ENCODE measurements at places on chromosomes 1 and 21. TPM values are rescaled to one million over a fixed set of nuclear protein-coding genes. Genes with fewer than 3 reads are reported as not detected.
A peak's percentile ranks its signal among the peaks of the same experiment; 100 is the strongest.

GRCh38 chr1:22112554-22112953 is 30.3 kb downstream of the WNT4 start:
- DNase-seq, result peak; percentile 28

The PGLYRP3 gene
- not detected for total RNA-seq

The INTS11 gene
- total RNA-seq, result 140 TPM

DNA sequence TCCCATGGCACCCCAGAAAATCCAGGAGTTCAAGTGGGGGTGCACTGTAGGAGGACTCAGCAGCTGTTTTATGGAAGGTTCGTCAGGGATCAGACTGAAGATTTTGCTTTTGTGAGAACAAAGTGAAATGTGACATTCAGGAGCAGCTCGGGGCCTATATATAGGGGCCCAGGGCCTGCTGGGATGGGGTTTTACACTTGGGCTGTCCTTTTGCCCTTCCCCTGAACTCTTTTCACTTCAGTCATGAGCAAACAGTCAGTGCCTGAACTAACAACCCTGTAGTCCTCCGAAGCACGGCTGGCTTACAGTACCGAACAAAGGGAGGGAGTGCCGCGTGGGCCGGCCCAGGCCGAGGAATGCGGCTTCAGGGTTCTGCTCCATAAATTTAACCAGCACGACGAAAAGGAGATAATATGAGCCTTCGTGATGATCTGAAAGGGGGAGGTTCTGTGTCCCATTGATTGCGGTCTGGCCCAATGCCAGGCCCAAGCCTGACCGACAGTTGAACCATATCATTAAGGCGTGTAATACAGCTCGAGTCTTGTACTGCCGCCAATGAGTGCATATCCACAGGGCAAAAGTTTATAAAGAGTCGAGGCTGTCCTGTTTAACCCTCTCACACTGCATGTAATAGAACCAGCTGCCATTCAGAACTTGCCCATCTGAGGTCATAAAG is 139.9 kb downstream of the DHRS3 start:
- DNase-seq, result no peak

DNA sequence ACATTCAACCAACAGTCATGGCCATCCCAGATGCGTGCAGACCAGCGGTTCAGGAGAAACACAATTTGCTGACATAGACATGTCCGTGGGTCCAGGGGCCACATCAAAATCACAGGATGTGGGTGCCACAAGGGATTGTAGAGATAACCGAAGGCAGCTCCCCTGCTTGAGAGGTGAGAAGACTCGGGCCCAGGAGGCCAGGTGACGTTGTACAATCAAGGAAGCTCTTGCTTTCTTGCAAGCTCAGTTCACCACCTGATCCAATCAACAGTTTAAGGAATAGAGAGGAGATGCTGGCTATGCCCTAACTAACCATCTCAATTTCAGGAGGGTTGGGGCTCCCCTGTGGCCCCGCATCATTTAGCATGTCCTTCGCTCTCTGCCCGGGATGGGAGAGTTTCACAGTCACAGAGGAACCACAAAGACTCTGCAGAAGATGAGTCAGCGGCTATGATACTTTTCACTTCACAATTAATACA is 19.5 kb downstream of the UBASH3A start:
- no peak for DNase-seq

GRCh38 chr1:50349242-50349565 is 74.0 kb downstream of the DMRTA2 start:
- DNase-seq, result no peak

- no peak for DNase-seq
These were observed 165.5 kb upstream of the ESRRG start for GRCh38 chr1:216888731-216889130.

The CD101 gene
- 1.4 TPM for total RNA-seq

The KIAA0040 gene
- total RNA-seq, result 9.2 TPM

DNA sequence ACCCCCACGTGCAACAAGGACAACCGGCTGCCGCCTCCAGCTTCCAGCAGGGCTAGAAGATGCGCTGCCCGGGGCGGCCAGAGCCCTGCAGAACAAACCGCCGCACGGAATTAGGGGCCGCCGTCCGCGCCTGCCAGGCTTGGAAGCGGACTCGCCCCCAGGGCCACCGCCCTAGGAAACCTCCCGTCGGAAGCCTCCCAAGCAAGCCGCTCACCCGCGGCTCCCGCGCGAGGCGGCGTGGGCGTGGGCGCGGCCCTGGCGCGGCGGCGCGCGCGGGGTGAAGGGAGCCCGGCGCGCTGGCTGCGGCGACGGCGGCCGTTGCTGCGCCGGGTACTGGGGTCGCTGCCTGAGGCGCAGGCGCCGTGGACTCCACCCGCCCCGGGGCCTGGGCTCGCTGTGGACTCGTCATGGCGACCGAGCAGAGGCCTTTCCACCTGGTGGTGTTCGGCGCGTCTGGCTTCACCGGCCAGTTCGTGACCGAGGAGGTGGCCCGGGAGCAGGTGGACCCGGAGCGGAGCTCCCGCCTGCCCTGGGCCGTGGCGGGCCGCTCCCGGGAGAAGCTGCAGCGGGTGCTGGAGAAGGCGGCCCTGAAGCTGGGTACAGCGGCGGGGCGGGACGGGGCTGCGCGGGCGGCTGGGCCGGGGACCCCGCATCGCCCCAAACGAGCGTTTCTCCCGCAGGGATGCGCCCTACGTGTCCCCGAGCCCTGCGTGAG is at the start of gene SCCPDH:
Gene SCCPDH, plus strand, starts transcription at position 394 of the 715 bp plus-strand sequence. Its CDS starts 14 bp downstream, at position 408.
- DNase-seq, result peak; percentile 89

GRCh38 chr1:162846256-162847212 is 14.4 kb downstream of the CCDC190 start:
- no peak for DNase-seq

The ZFP69B gene
- 8.3 TPM for total RNA-seq

GRCh38 chr21:16908077-16908476 is 604.8 kb upstream of the CXADR start:
- no peak for DNase-seq

DNA sequence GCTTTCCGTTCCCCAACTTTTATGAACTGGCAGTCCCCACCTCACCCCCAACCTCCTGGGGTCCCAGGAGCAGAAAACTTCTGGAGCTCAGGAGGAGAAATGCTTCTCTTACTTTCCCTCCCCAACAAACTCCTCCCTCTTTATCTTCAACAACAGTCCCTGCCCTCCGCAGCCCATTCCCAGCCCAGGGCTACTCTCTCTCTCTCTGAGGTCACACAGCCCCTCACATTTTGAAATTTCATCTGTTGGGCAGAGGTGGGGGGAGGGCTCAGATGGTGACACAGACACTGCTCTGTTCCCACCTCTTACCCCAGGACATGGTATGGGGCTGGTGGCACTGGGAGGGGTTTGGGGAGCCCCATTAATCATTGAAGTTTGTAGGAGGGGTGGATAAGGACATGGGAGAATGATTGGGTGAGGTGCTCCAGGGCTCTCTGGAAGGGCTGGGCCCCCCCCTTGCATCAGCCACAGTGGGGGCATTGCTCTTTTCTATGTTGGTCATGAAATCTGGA is 6.0 kb downstream of the PIK3CD start:
- no peak for DNase-seq

DNA sequence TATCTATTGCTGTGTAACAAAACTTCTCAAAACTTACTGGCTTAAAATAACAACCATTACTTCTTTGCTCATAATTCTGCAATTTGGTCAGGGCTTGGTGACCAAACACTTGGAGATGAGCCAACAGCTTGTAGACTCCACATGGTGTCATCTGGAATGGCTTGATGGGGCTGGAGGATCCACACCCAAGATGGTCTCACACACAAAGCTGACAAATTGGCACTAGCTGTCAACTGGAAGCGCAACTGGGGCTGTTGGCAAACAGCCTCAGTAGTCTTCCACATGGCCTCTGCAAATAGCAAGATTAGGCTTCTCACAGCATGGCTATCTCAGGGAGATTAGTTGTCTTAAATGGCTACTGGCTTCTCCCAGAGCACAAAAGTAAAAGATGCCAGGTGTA is 27.1 kb upstream of the MTF2 start:
- no peak for DNase-seq

- DNase-seq, result peak; percentile 90
These were observed at the start of the genes GPATCH2 and SPATA17 for GRCh38 chr1:217630711-217631591. Gene GPATCH2, minus strand, starts transcription at chr1:217631090. Its CDS starts 119 bp downstream, at chr1:217630971. Gene SPATA17, plus strand, starts transcription at chr1:217631344. Its CDS starts 35 bp downstream, at chr1:217631379.

The TMEM51 gene
- 7.7 TPM for total RNA-seq

The FAM20B gene
- total RNA-seq, result 45.3 TPM

DNA sequence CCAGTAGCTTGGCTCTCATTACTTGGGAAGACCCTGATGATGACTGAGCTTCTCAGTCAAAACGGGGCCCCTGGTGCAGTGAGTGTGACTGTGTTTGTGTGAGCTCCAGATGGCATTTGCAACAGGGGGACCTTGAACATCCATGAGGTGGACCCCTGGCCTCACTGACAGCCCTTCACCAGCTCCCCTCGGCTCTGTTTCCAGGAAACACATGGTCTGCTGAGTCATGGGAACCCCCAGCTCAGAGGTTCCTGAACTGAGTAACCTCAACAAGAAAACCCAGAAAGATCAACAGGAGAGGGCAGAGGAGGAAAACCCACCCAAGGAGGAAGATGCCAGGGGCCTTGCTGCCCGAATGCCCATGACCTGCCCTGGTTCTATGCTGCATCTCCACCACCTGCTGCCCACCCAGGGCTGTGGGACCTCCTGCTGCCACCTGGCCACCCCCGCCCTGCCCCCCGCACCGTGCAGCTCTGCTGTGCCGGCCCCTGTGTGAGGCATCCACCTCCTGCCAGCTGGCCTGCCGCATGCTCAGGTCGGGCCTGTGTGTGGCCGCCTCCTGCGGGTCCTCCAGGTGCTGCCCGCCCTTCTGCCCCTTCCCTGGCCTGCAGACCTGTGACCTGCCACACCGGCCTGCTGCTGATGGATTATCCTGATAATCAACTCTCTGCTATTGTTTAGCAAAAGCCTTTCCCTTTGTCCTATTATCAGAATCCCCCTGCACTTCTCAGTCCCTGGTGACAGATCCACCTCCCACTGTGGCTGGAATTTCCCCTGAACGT is 4.2 kb upstream of the KRTAP12-1 start:
- peak; percentile 86 for DNase-seq

DNA sequence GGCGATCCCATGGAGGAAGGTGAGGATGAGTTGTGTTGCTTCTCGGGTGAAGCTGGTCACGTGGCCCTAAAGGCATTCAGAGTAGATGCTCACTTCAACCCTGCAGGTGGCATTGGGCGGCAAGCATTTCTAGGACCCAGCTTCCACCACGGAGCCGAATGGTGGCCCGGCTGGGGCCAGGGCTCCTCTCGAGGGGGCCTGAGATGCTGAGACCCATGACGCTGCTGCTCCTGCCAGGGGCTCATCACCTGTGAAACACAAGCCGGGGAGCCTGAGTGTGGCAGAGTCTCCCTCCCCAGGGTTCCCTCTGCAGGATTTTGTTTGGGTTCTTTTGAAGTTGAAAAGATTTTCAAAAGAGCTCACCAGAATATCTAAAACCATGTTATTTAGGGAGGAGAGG is 41.2 kb downstream of the ABCG1 start:
- DNase-seq, result no peak

All from endodermal cell (in vitro differentiated cells).